ENCODE measurements at places on chromosomes 11 and 22.
A peak's percentile ranks its signal among the peaks of the same experiment; 100 is the strongest.

DNA sequence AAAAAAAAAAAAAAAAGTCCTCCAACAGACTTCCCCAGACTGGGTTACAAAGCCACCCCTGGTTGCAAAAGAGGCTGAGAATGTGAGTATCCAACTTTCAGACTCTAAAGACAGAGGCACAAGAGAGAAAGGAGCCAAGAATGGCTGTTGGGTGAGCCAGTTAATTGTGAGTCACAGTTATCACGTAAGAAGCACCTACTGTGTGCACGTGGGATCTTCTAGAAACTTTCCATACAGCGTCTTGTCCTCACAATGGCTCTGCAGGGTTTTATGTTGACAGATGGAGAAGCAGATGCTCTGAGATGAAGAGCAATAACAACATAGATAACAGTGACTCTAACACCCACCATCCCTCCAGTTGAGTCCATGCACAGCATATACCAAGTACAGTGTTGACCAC is 41.0 kb downstream of the CD82 start:
- no peak for DNase-seq

- DNase-seq: no peak
Measured at GRCh38 chr22:40857309-40857855, 434 bp downstream of the XPNPEP3 start.

- DNase-seq: peak; percentile 8
Measured at GRCh38 chr11:78666675-78667160, 92.1 kb upstream of the NARS2 start.

- no peak for DNase-seq
Measured at GRCh38 chr11:126495281-126496220, 140.1 kb downstream of the ST3GAL4 start.

- no peak for DNase-seq
Measured at GRCh38 chr11:17157761-17158160, 50.0 kb downstream of the PIK3C2A start.

DNA sequence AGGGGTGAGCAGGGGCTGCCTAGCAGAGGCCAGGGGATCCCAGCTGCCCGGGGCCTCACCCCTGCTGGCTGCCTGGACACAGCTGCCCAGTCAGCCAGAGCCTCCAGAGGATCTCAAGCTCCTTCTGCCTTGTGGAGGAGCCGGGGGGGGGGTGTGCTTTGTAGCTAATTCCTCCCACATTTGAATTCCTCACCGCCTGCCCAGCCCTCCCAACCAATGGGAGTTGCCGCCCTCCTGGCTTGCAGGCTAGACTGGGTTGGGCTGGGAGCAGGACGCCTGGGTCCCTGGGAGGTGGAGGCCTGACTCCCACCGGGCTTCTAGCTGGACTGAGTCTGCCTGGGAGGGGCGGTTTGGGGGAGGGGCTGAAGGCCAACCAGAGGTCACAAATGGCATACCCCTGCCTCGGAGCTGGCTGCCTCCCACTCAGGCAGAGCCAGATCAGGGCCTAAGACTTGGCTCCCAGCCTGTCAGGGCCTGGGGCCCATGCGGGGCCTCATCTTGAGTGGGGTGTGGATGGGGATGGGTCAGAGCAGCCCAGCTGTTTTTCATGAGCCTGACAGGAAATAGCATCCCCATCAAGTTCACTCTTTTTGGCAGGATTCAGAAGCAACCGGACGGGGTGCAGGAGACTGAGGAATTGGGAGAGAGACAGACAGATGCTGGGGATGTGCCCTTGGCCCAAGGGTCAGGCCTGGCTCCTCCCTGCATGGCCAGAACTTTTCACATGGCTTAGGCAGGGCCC is 29.2 kb upstream of the PDE2A start:
- DNase-seq: peak; percentile 91

GRCh38 chr22:22565981-22566380 is 6.9 kb upstream of the PRAME start:
- no peak for DNase-seq

GRCh38 chr11:12598330-12599256 is 75.6 kb upstream of the TEAD1 start:
- DNase-seq: no peak

GRCh38 chr22:24325105-24325757 is 54.6 kb downstream of the SPECC1L start:
- peak; percentile 79 for DNase-seq

- peak; percentile 87 for DNase-seq
Measured at GRCh38 chr11:74319139-74319816, 7.8 kb upstream of the P4HA3 start.

GRCh38 chr11:20584093-20584774 is 15.2 kb upstream of the SLC6A5 start:
- no peak for DNase-seq

- peak; percentile 53 for DNase-seq
Measured at GRCh38 chr11:11931461-11932055, 76.9 kb downstream of the DKK3 start.

DNA sequence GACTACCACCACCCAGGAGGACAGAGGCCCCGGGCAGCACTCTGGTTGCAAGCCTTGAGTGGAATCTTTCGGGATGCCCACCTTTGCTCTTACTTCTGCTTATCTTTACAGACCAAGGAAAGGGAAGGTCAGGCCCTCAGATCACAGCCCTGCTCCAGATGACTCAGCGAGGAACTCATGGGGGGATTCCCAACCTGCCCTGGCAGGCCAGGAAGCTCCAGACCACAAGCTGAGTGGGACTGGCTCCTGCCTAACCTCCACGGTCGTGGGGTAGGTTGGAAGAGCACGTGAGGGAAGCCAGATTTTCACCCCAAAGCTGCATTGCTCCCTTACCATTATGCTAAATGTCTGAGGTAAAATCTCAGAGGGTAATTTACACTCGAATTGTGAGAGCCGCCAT is 11.8 kb downstream of the TBC1D10A start:
- DNase-seq: no peak

DNA sequence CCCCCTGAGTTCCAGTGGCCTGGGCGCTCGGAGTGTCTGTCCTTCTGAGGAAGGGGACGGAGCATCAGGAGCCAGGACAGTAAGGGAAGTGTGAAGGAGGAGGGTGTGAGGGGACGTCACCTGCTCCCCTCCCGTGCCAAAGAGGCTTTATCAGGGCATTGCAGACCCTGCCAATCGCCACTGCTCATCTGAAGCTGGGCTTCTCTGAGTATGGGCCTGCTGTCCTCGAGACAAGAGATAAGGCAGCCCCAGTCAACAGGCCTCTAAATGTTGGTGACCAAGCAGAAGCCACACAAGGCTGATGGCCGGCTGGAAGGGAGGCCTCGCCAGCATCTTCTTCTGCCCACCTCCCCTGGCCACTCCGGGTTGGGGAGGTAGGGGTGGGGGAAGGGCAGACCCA is 29.8 kb downstream of the LIF start:
- DNase-seq: no peak

- DNase-seq: no peak
Measured at GRCh38 chr11:125903711-125904659, at the start of gene DDX25. TSS of gene DDX25 (plus strand) at chr11:125904508. CDS start at chr11:125904518, 10 bp downstream.

- DNase-seq: no peak
Measured at GRCh38 chr11:70298243-70298915, 27.9 kb downstream of the PPFIA1 start.

GRCh38 chr11:724049-724777 is 18.2 kb downstream of the EPS8L2 start:
- DNase-seq: no peak

DNA sequence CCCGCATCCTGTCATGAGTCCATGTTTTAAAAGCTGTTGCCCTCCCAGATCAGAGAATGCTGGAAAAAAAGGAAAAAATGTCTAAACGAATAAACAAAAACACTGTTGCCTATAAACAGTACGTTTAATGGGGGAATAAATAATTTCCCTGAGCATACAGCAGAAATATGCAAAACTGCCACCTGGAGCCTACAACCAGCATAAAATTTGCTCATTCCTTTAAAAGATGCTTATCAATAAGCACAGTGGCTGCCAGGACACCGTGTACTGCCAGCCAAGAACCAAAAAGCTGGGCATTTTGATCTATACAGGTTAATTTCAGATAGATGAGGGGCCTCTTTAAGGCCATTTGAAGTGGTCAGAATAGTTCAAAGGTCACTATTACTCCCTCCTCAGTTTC is 5.7 kb upstream of the CPT1A start:
- DNase-seq: no peak

DNA sequence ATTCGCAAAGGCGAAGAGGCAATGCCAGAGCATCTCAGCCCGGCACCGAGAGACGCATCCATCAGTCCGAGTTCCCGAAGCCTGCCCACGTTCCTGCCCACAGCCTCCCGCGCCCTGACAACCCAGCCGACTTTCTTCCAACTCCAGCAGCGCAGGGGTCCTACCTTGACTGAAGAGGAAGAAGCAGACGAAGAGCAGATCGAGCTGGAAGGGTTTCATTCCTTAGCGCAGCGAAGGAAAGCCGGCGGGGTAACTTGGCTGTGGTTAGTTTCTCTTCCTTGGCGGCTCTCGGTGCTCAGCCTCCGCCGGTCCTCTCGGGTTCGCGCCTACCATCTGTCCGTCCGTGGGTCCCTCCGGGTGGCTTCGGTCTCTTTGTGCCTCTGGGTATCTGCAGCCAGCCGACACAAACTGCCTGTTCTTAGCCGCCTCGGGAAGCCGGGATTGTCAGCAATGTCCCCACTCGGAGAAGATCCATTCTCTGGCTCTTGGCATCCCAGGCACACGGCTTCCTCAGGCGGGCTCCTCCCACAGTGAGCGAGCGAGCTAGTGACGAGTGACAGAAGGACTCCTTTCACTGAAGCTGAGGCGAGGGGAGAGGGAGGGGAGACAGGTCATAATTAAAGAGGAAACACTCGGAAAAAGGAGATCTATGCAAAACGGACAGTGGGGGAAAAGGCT is at the start of gene KIRREL3:
Gene KIRREL3 (minus strand): TSS at position 480 of the 678 bp plus-strand sequence.
- DNase-seq: no peak

- no peak for DNase-seq
Measured at GRCh38 chr11:10514202-10514601, 26.8 kb downstream of the RNF141 start.

DNA sequence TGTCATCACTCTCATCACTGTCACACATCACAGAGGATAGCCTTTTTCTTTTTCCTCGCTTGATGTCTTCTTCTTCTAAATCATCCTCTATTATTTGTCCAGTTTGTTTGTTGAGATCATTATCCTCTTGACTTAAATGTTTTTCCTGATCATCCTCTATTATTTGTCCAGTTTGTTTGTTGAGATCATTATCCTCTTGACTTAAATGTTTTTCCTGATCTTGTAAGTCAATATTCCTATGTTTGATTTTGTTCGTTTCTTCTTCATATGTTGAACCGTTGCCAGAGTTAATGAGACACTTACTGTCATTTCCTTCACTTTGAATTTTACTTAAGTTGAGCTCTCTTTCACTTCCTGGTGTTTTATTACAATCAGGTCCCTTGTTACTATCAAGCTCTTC is 5.6 kb downstream of the CCDC82 start:
- no peak for DNase-seq

Measured in fibroblast of the conjunctiva (primary cell).